ENCODE measurements at places on chromosomes 16 and 17.

DNA sequence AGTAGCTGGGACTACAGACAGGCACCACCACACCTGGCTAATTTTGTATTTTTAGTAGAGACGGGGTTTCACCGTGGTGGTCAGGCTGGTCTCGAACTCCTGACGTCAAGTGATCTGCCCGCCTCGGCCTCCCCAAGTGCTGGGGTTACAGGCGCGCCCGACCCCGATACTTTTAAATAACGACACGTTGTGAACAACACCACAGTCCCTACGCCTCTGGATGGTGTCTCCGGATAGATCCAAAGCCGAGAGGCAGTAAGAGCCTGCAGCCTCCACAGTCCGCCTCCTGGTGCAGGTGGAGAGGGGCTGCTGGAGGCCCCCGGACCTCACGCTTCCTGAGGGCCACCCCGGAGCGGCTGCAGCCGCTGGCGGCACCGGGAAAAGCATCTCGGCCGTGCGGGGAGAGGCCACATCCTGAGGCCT is 741 bp upstream of the TLCD3A start:
- no peak for DNase-seq

GRCh38 chr16:68275611-68276191 is 11.4 kb downstream of the SLC7A6 start:
- DNase-seq, result no peak

DNA sequence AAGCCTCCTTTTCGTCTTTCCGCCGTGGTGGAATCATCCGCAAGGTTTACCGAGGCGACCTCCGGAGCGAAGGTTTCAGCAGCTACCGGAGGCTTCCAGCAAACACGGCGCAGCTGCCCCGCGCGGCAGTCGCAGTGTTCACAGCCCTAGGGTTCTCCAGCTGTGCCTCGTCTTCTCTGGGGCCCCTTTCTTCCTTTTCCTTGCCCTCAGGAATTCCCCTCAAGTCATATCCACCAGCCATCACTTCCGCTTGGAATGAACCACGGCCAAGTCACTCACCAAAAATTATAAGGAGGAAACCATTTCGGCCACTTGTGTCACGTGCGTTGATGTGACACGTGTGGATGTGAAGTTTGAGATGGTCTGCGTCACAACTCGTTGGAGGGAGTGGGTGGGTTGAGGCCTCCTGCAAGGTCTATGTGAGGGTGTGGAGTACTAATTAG is 636 bp upstream of the ERN1 start:
- DNase-seq, result peak; percentile 18

- DNase-seq, result no peak
These were observed 504.2 kb upstream of the PSMD7 start for GRCh38 chr16:73792199-73793020.

GRCh38 chr17:44941712-44942331 is 5.8 kb downstream of the KIF18B start:
- no peak for DNase-seq

GRCh38 chr17:4636474-4637100 is 4.9 kb downstream of the ALOX15 start:
- DNase-seq, result no peak

- no peak for DNase-seq
These were observed 14.3 kb upstream of the DYNLRB2 start for GRCh38 chr16:80526418-80527061.

DNA sequence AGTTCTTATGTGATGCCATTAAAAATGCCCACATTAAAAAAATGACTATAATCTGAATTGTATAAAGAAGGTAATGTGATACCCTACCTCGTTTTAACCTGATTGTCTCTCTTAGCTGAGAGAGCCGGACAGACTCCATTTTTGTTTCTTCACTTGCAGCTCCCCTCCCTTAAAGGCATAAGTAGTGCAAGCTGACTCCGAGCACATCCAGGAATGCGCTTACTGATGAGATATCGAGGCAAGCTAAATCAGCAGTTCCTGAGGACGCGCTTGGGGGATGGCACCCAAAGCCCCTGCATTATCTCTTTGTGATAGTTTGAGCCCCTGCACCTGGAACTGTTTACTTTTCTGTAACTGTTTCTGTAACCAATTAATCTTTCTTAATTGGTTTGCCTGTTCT is 6.3 kb downstream of the KRT24 start:
- no peak for DNase-seq

- peak; percentile 59 for DNase-seq
These were observed 725 bp upstream of the CASC3 start for GRCh38 chr17:40139566-40140058.

- DNase-seq, result peak; percentile 57
These were observed 444 bp downstream of the HELZ start for GRCh38 chr17:67244431-67245072.

DNA sequence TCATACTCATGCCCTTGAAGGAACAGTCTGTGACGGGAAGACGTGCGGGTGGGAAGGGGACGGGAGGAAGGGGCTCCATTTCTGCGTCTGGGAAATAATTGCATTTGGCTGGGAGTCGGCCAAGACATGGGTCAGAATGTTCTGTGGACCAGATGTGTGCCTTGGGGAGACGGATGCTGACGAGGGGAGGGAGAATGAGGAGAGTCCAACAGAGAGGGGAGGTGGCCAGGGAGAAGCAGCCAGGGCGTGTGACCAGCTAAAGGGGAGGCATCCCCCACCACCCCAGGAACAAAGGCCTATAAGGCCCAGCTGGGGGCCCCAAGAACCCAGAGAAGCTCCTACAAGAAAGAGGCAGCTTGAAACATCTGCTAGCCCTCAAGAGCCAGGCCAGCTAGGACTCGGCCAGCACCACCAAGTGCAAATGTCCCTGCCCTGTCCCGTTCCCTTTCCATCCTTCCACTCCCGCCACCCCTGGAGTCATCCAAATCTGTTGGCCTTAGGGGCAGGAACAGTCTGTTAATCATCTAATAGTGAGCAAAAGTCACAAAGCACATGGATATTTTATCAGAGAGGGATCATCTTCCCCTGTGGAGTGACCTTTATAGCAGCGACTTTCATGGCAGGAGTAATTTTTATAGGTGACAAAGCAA is 42.5 kb upstream of the BCO1 start:
- no peak for DNase-seq

DNA sequence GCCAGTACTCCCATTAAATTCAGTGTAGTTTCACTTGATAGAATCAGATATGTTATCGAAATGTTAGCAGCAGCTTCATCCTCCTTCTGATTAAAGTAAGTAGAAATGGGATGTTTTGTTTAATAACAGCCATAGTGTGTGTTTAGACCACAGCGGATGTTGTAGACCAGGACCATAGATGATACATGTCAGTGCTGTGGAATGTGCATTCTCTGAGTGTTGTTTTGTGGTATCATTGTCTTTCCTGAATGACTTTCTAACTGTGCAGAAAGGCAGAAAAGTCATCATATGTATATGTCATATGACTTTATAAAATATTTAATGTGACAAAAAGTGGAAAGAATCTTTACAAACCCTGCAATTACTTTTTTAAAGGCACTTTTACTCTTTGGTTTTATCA is 55.6 kb downstream of the CYLD start:
- no peak for DNase-seq

DNA sequence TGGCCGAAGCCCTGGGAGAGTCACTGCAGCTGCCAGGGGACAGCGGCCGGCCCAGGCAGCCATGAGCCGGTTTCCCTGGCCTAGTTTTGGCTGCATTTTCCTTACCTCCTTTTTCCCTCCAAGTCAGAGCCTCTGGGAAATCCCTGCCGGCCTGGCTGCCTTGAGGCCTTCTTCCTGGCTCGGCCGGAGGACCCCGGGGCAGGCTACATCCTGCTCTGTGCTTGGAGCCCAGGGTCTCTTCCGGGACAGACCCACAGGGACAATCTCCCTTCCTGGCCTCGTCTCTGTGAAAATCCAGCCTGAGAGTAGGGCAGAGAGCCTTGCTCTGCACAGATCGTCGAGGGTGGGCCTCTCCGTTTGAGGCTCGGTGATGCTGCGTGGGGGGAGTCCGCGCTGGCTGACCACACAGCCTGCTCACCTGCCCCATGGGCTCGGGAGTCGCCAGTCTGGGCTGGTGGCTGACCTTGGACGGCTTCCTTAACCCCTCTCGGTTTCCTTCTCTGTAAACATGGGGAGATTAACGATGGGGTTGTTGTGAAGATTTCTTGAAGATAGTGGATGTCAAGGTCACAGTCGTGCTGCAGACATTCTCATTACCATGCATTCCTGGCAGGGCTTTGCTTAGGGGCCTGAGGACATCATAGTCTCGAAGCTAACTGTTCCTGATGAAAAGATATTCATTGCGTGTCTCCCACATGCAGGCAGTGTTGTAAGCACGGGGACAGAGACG is 34.8 kb upstream of the CIBAR2 start:
- no peak for DNase-seq

DNA sequence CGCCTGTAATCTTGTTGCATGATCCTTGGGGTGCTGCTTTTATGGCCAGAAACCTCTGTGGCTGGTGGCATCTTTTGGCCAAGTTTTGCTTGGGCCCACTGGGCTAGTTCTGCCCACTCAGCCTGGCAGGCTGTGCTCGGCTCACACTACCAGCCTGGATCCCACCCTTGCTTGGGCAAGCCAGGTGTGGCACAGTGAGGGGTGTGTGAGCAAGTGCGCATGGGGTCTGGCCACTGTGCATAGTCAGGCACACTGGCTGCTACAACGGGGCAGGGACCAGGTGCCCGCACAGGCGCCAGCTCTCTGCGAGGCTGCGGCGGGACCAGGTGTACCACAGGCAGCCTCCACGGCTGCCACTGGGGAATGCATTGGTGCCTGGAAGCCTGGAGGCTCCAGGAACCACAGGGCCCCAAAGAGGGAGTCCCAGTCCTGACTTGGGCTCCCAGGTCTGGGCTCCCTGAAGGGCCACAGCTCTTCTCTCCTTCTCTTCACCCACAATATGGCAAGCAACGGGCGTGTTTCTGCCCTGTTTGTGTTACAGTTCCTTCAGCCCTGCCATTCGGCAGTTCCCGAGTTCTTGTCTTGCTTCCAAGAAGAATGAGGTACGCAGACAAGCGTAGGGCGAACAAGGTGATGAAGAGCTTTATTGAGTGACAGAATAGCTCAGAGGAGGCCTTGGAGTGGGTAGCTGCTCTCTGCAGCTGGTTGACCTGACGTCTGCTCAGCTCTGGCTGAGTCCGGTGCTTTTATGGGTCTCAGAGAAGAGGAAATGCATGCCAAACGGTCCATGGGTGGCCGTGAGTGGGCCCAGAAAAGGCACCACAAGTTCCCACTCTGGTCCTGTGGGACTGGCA is 26.7 kb upstream of the PRM1 start:
- no peak for DNase-seq

GRCh38 chr16:27109666-27110523 is 43.2 kb downstream of the C16orf82 start:
- peak; percentile 11 for DNase-seq

GRCh38 chr17:2054262-2054511 is 716 bp upstream of the HIC1 start:
- DNase-seq, result no peak

DNA sequence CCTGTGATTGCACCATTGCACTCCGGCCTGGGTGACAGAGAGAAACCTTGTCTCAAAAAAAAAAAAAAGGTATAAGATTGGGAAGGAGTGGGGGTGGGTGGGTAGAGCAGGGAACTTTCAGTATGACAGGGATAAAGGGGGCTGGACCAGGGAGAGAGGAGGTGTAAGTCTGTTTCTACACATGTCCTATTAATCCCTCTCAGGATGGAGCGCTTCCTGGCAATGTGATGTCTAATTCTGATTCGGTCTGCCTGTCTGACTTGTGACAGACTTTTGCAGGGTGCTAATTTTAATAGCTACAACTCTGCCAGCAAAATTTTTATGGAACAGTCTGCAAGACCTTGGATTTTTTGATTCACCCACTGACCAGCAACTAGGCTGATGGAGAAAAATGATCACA is 53.8 kb upstream of the SLC25A19 start:
- no peak for DNase-seq

DNA sequence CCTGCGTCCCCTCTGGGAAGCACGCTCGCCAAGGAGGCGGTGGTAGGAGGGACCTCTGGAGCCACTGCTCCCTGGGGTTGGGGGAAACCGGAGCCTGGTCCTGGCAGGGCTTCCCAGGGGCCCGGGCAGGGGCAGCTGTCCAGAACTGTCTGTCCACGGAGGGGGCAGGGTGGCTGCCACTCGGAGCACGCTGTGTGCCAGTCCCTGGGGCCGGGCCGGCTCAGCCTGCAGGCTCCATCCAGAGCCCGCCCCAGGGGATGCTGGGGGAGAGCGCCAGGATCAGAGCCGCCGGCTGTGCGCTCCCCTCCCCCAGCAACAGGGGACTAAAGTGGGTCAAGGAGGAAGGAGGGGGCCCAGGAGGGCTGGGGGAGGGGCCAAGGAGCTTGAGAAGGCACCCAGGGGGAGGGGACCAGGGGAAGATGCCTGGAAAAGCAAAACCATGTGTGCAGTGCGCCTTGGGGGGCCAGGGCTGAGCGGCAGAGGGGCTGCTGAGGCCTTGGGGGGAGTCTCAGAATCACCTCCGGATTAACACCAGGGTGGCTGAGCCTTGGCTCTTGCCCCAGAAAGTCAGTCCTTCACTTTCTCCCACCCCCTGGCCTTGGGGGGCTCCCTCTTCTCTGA is 21.3 kb downstream of the ZNF423 start:
- peak; percentile 41 for DNase-seq

- DNase-seq, result no peak
These were observed 52.9 kb downstream of the NF1 start for GRCh38 chr17:31147507-31148202.

DNA sequence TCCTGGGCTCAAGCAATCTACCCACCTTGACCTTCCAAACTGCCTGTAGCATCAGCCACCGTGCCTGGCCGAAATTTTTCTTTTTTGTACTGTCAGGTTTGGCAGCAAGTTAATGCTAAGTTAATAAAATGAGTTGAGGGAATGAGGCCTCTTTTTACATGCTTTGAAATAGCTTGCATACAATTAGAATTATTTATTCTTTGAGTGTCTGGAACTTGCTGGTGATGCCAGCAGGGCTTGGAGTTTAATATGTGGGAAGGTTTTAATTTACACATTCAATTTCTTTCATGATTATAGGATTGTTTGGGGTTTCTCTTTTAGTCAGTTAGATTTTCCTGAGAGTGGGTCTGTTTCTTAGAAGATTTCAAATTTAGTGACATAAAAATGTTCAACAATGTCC is 31.2 kb upstream of the MSI2 start:
- no peak for DNase-seq

GRCh38 chr17:68870161-68870826 is 84.9 kb downstream of the ABCA8 start:
- DNase-seq, result no peak

- DNase-seq, result no peak
These were observed 365.4 kb downstream of the CDH13 start for GRCh38 chr16:82991966-82992675.

GRCh38 chr16:64392456-64392855 is 729.4 kb downstream of the CDH11 start:
- DNase-seq, result no peak
